Stimulated activated CD8-positive, alpha-beta memory T cell treated with anti-CD3 and anti-CD28 coated beads, Interleukin-7, amount 100 ng/mL, for 1 hour (primary cell): ENCODE measurements at places on chromosomes 1 and 21.

DNA sequence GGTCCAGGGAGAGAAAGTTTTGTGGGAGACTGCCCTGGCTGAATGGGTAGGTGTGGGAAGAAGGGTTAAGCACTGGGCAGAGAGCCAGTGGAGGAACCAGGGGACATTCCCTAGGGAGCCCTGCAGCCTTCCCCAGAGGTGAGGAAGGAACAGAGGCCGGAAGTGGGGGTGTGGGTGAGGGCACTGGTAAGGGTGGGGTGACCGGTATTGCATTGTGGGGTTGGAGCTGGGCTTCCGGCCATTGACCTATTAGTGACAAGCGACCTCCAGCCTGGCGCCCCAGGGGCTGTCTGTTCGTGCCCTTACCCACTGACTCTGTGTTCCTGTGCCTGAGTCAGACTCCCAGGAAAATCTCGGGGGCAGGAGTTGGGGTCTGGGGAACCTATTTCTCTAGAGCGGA, 3.5 kb upstream of the TSPAN1 start:
- no peak for DNase-seq

- no peak for DNase-seq
Measured at GRCh38 chr1:24410750-24411149, 2.8 kb downstream of the STPG1 start.

DNA sequence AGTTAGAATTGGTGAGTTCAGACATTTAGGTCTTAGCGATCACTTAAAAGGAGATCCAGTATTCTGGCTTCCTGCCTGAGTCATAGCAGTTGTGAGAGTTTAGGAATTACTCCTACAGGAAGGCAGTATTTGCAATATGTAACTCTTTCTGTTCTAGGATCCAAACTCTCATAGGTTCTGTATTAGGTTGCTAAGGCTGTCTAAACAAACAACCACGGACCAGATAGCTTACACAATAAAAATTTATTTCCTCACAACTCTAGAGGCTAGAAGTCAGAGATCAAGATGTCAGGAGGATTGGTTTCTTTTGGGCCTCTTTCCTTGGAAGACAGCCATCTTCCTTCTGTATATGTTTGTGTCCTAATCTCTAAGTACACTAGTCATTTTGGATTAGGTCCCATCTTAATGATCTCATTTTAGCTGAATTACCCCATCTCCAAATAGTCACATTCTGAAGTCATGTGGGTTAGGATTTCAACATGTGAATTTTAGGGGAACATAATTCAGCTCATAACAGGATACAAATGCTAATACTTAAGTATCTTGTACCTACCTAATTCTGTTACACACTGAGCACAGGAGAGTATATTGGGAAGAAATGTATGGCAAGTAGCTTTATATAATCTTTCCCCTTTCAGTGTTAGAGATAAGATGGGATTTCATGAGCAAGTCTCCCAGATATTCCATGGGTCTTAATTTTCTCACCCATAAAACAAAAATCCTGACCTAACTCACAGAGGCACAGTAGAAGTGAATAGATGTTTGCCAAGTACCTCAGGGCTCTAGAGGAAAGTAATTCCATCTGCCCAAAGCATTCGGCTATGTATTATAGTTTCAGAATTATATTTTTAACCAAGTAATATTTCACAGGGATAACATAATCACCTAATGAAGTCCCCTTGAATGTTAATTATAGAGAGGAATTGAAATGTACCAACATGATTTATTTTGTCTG, 144.4 kb downstream of the PTBP2 start:
- DNase-seq: no peak

- DNase-seq: no peak
Measured at GRCh38 chr1:43370564-43370963, 2.8 kb upstream of the ELOVL1 start.

GRCh38 chr1:51524817-51525216, 5.8 kb upstream of the EPS15 start:
- DNase-seq: no peak

GRCh38 chr1:169260478-169261151, 107.0 kb downstream of the NME7 start:
- no peak for DNase-seq

DNA sequence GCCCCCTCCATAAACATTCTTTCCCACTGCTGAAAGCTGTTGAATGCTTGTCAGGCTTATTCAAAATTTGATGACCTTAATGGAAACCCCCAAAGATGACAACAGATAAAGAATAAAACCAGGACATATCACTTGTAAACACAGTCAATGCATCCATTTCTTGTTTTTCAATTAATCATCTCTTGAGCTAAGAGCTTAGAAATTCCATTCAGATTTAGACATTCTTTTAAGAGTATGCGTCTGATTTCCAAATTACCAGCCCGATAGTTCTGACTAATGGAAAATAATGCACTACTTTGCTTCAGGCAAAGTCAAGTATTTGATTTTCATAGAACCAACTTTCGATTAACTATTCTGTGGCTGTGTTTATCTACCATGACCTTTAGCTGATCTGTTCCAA, 100.6 kb upstream of the RUNX1 start:
- no peak for DNase-seq

DNA sequence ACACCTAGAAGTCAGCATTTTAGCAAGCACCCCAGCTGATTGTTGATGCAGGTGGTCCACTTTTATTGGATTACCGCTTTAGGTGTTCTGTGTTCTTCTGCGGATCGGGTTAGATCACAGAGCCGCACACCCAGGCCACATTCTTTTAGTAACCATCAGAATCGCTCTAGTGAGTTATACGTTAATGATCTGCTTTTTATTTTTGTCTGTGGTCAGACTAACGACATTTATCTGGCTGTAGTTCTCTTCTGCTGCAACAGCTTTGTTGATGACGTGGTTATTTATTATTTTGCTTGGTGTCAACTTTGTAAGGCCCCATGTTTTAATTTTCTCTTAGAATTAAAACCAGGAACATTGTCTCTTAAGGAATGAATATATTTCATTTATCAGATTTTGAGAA, 18.2 kb downstream of the SCCPDH start:
- DNase-seq: no peak

DNA sequence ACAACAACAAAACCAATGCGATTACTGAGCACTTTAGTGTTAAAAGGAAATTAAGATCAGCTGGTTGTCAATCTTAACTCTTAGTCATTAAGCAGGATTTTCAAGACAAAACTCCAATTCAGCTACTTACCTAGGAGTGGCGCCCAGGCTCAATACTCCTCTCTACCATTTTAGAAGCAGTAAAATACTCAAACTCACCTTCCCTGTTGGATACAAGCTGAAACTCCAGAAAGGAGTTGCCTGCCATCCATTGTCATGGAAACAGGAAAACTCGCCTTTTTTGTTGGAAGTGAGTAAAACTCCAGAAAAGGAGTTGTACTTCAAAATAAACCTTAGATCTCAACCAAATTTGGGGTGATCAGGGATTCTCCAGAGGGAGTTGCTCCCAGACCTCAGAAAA, 127.0 kb upstream of the F3 start:
- DNase-seq: no peak

GRCh38 chr1:179599623-179600249, 8.1 kb downstream of the TDRD5 start:
- DNase-seq: no peak

DNA sequence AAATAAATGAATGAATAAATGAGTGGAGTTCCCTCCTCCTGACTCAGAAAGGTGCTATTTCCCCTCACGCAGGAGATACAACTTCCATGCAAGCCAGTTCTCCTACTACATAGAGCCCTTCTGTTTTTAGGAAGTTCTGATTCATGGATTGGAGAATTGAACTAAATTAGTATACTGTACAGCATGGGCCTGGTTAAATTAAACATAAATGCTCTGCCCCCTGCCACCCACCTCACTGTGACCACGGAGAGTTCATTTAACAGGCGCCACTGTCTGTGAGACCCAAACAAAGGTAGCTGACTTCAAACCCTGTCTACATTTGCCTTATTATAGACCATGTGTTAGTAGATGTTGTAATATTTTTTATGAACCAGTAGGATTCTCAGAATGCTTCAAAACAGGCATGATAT, 9.1 kb upstream of the IRF2BP2 start:
- DNase-seq: no peak

DNA sequence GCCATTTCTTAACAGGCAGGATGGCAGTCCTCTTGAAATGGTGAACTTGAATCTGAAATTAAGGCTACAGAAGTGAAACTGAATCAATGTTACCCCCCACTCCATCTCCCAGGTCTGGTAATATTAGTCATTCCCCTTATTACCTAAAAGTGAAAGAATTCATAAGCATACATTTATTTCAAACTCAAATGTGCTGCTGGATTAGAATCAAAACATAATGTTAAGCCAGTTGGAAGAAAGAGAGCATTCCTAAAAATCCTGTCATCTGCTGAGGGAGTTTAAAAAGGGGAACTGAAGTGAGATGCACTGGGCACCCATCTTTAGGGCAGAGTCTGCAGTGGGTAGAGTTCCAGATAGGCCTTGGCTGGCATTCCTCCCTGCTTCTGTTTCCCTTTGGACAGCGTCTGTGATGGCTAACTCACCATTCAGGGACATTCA, 17.4 kb downstream of the KIAA0319L start:
- DNase-seq: no peak

- DNase-seq: peak; percentile 46
Measured at GRCh38 chr21:33383056-33383888, 19.9 kb upstream of the IFNGR2 start.

GRCh38 chr1:108862698-108863477, 6.0 kb upstream of the AKNAD1 start:
- DNase-seq: no peak

GRCh38 chr1:20366056-20366462, 75.4 kb downstream of the VWA5B1 start:
- DNase-seq: no peak

DNA sequence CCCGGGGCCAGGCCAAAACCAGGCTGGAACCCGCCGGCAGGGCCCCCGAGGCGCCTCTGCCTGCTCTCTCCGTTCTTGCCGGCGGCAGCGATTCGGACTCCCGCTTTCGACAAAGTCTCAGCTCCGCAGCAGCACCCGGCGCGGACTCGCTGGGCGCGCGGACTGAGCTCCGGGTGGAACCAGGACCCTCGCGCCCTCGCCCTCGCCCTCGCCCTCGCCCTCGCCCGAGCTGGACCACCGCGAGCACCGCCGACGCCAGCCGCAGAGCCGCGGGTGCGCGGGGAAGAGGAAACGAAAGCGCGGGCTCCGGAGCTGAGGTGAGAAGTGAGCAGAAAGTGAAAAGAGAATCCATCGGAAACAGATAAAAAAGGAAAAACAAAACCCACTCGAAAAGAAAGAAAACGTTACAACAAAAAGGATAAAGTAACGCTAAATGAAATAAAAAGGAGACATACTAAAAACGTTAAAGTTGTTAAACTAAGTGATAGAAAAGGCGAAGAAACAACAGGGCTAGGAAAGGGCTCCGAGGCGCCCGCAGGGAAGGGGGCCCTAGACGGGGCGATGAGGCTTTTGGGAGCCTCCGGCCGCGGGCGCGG, 64.9 kb downstream of the MEF2D start:
- no peak for DNase-seq

- no peak for DNase-seq
Measured at GRCh38 chr1:48051466-48052126, 54.4 kb upstream of the TRABD2B start.

- DNase-seq: no peak
Measured at GRCh38 chr1:32128479-32128878, 20.6 kb downstream of the KPNA6 start.

GRCh38 chr1:64699327-64699726, 45.5 kb upstream of the RAVER2 start:
- DNase-seq: no peak

- DNase-seq: no peak
Measured at GRCh38 chr1:30328401-30329262, 394.8 kb downstream of the MATN1 start.
